ENCODE measurements at places on chromosomes 13 and 19.

DNA sequence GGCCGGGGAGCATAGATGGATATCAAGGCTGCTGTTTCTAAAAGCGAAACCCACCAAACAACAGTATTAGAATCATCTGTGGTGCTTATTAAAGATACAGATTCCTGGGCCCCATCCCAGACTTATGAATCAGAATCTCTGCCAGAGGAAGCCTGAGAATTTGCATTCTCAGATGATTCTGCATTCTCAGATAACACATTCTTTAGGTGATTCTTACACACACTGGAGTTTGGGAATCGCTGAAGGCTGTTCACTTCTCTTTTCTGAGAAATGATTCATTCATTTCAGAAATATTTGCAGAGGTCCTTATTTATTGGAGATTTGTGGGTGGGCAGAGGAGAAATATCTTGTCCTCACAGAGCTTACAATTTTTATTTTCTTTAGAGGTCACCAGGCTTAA lies 24.4 kb downstream of the ALOX5AP start:
- no peak for DNase-seq

DNA sequence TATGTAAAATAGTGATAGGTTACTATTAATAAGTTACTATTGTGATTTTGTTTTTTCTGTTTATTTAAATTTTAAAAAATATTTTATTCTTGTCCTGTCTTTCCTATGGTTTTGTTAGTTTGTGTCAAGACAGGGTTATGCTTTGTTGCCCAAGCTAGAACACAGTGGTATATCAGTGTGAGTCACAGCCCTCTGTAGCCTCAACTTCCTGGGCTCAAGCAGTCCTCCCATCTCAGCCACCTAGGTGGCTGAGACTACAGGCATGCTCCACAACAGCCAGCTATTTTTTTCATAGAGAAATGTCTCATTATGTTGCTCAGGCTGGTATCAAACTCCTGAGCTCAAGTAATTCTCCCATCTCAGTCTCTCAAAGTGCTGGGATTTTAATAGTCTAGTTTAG lies 99.5 kb downstream of the ZNF675 start:
- no peak for DNase-seq

GRCh38 chr19:30692181-30692811 lies 320.1 kb downstream of the ZNF536 start:
- no peak for DNase-seq

- DNase-seq = no peak
Measured at GRCh38 chr19:4027146-4027545, 19.6 kb downstream of the PIAS4 start.

DNA sequence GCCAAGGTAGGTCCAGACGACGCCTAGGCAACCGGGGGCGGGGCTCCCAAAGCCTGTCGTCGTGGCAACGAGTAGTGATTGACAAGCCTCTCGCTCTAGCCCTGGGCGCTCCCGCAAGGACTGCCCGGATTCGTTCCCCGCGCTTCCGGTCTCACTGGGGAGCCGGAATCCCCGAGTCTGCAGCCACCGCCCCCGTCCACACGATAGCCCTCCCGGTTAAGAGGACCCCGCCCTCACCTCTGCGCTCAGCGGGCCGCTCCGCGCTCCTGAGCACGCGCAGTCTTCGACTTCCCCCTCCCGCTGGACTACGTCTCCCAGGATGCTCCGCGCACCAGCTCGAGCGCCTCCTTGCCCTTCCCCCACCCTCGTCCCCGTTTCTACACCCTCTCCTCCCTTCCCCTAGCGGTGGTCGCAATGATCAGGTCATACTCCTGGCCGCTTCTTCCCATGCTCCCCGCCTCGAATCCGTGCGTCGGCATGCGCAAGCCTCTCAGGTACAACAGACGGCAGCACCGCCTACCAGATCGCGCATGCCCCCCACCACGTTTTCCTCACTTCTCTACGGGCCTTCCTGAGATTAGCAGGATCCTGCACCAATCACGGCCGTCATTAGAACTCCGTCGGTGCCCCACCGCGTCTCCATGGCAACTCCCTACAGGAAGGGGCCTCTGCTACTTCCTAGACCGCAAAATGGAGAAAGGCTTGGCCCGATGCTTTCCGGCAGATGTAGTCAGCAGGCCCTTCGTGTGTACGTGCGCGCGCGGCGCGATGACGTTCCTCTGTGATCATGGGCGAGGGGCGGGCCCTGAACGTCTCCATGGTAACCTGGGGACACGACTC lies at the start of gene MZF1:
TSS of gene MZF1 (minus strand) at position 518 of the 840 bp plus-strand sequence. CDS start 1,946 bp downstream, outside the sequence.
- peak; percentile 99 for DNase-seq

GRCh38 chr13:28685892-28686291 lies 27.0 kb downstream of the POMP start:
- no peak for DNase-seq

GRCh38 chr19:38203197-38203596 lies 20.8 kb downstream of the DPF1 start:
- DNase-seq = no peak

DNA sequence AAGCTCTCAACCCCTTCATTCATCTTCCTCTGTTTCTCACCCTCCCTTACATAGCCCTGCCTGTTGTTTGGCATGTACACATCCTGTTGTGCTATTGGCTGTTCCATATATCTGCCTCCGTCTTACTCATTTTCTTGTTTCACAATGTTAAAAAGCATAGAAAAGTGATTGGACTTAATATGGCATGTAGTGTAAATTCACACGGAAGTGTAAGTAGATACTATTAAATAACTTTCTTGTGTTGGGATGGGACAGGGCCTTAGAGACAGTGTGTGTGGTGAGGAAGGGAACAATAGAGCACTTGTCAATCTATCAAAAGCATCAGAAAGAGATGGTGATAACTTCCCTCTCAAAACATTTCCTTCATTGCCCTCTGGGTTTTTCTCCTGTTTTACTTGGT lies 12.3 kb downstream of the LMO7 start:
- DNase-seq = no peak

DNA sequence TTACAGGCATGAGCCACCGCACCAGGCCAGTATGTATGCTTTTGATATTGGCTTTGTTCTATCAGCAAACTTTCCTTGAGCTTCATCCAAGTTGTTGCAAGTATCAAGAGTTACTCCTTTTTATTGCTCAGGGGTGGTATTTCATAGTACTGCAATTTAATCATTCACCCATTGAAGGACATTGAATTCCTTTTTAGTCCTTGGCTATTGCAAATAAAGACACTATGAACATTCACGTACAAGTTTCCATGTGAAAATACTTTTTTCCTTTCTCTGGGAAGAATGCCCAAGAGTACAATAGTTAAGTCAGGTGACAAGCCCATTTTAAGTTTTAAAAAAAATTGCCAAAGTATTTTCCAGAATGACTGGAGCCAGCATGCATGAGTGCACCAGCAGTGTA lies 20.4 kb downstream of the CEACAM3 start:
- DNase-seq = no peak

DNA sequence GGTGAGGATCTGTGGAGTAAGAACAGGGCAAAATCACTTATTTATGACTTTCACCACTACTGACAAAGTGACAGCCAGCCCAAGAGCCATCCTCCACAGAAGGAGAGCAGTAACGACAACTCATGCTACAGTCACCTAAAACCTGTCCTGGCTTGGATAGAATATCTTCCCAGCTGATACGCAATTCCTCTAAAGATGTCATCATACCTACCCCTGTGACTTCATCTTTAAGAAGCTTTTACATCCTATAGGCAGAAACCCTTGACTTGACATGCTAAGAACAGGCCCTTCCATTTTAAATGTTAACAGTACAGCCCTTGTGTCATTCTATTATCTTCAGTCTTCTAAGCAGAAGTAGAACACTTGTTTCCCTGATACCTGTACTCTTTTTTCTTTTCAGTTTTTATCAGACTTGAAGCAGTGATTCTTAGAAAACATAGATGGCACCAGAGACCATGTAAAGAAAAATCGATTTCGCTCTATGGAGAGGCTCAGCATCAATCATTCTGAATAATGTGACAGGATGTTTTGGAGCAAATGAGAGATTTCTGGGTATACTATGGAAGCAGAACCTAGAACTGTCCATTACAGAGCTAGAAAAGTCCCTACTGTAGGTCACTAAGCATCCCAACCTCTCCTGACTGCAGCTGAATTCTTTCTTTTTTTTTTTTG lies 20.1 kb downstream of the STOML3 start:
- no peak for DNase-seq

- no peak for DNase-seq
Measured at GRCh38 chr19:35073941-35074340, 32.4 kb downstream of the HPN start.

GRCh38 chr13:100208626-100209025 lies 119.7 kb downstream of the PCCA start:
- no peak for DNase-seq

GRCh38 chr13:60759499-60759898 lies 362.5 kb downstream of the TDRD3 start:
- no peak for DNase-seq

- no peak for DNase-seq
Measured at GRCh38 chr13:91384896-91385295, 13.5 kb upstream of the GPC5 start.

GRCh38 chr13:40340368-40341095 lies 325.9 kb downstream of the FOXO1 start:
- DNase-seq = no peak

DNA sequence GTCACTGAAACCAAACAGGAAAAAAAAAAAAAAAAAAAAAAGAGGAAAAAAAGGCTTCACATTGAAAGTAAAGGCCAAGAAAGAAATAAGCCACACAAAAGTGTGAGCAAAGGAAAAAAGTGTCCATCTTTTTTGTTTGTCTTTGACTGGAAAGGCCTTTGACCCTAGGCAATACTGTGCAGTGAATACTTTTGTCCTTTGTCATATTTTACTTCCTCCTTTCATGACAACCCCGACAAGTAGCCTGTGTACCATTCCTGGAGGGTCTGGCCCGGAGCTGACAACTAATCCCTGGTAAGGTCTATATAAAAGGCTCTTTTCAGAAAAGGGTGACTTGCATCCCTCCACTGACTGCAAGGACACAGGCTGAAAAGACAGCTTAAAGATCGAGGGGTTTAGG lies 12.9 kb upstream of the MICU2 start:
- no peak for DNase-seq

GRCh38 chr13:19152403-19152802 lies 29.2 kb downstream of the TUBA3C start:
- no peak for DNase-seq

GRCh38 chr13:28615916-28616446 lies 42.9 kb upstream of the POMP start:
- DNase-seq = no peak

GRCh38 chr13:40336228-40337221 lies 329.9 kb downstream of the FOXO1 start:
- no peak for DNase-seq

- DNase-seq = no peak
Measured at GRCh38 chr19:5678071-5678718, 2.1 kb downstream of the MICOS13 start.

GRCh38 chr19:31214086-31214485 lies 135.2 kb downstream of the TSHZ3 start:
- DNase-seq = peak; percentile 80

DNA sequence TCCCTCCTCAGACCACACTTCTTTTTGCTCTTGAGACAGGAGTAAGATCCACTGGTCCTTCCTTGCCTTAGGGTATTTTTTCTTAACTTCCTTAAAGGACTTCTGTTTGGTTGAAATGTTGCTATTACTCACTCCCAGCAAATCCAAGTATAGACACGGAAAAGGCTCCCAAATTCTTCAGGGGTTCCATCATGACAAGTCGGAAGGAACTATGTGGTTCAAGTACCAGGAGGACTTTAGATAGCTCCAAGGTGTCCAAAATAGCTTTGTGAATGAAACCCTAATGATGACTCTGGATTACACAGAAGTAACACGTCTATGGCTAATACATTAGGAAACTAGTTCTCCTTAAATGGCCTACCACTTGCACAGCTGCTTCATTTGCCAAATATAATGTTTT lies 238.7 kb downstream of the KCTD12 start:
- no peak for DNase-seq

GRCh38 chr19:44782729-44783128 lies 5.0 kb downstream of the CBLC start:
- no peak for DNase-seq

DNA sequence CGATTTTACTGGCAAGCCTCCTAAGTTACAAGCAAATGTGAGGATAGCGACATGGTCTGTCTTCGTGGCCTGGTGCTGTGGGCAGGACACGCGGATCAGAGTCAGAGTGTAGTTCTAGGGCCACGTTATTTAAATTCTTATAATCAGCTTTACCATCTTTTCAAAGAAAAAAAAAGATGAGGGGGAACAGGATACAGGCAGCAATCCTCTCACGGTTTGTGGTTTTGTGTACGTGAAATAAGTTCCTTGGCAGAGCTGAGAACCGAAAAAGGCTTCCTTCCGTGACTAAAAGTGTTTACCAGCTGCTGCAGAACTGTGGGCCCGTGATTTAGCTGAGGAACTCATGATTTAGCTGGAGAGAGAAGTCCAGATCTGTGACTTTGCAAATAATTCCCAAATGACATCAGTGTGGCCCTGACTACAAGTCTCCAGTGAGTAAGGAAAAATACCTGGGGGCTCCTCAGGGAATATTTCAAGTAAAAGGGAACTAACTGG lies 27.2 kb downstream of the RCBTB2 start:
- peak; percentile 19 for DNase-seq

- no peak for DNase-seq
Measured at GRCh38 chr19:40646743-40647254, 43.7 kb downstream of the NUMBL start.

- no peak for DNase-seq
Measured at GRCh38 chr13:84393981-84394625, 511.8 kb upstream of the SLITRK1 start.

GRCh38 chr13:80151016-80151415 lies 189.9 kb downstream of the SPRY2 start:
- DNase-seq = no peak

- DNase-seq = no peak
Measured at GRCh38 chr13:76043874-76044273, 407.7 kb downstream of the LMO7 start.

DNA sequence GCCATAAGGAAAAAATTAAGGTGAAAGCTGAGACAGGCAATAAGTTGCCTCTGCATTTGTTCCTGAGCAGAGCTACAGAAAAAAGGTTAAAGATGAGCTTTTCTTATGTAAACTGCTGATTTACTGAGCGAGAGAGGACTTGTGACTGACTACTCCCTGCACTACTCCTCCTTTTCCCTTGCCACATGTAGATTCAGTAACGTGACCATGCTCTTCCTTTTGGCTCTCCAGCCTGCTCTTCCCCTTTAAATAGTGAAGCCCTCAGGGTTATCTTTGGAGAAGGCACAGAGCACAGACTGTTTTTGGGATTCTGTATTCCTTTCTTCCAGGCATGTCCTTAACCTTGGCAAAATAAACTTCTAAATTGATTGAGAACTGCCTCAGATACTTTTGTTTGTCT lies 630.2 kb downstream of the UQCRFS1 start:
- no peak for DNase-seq

DNA sequence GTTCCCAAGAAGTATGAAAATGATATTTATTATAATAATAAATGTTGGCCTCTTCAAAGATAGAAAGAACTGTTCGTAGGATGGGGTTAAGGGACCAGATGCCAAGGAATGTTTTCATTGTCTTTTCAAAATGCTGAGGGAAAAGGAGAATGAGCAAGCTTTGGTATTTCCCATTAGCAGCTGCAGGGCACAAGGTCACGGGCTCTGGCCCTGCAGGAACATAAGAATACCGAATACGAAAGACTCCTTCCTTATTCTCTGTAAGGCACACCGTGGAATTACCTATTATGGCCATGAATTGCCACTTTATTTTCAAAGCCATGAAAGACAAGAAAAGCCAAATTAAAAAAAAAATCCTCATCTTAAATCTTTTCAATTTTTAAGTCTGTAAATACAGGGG lies 49.6 kb upstream of the OLFM4 start:
- no peak for DNase-seq

- no peak for DNase-seq
Measured at GRCh38 chr13:57970404-57970803, 338.9 kb downstream of the PCDH17 start.

GRCh38 chr19:55146078-55146704 lies 2.8 kb downstream of the TNNT1 start:
- DNase-seq = no peak
